ENCODE measurements at places on chromosomes 1 and 21.

DNA sequence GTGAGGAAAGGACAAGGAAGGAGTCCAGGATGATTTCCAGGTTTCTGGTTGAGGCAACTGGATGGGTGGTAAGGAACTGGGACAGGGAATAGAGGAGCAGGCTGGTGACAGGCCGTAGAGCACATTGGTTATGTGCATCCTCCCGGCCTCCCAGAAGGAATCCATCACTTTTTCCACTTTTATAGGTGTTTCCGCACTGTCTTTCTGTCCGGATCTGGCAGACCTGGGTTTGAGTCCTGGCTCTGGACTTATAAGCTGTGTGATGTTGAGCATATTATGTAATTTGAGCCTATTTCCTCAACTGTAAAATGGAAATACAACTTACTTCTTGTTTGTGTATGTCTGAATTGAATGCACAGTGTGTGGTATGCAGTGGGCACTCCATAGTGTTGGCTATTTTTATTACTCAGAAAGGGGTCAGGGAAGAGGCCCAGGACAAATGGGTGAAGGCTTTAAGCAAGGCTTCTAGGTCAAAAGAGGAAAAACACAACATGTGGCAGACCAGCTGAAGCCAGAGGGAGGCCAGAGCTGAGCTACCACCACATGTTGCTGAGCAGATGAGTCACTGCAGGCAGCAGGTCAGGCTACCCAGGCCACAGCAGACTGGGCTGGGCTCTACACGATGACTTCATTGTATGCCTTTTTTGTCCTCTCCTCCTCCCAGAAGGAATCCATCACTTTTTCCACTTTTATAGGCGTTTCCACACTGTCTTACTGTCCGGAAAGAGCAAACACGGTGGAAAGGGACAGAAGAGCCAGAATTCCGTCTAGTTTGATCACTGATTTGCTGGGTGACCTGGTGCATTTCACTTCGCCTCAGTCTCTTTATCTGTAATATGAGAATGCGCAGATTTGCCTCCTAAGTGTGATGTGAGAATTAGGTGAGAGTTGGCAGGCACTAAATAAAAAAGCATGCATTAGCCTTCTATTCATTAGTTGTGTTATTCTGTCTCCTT is 791 bp upstream of the MAST2 start:
- peak overlapping the region; percentile 82 for H3K4me3 ChIP-seq
- peaks cover 3% of the 10 kb centered on the region for H3K36me3 ChIP-seq
- H3K4me1 ChIP-seq, result peaks cover 27% of the 10 kb centered on the region
- DNase-seq, result peak; percentile 39

DNA sequence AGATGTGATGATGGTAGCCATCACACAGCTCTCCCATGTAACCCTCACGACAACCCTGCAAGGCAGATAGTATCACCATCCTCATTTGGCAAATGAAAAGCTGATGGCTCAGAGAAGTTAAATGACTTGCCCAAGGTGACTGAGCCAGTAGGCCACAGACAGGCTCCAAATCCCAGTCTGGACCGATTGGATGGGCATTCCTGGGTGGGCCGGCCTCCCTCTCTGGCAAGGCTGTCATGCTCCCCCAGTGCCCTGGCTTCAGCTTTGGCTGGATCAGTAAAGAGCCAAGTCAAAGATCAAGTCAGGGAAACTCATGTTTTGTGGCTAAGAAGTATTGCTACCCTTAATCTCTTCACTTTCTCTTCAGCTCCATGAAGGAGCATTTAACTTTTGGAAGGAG is 41.2 kb downstream of the CDCP2 start:
- H3K36me3 ChIP-seq, result no peaks in the 10 kb centered on the region
- no peaks in the 10 kb centered on the region for H3K27me3 ChIP-seq
- no peak for DNase-seq
- no peak overlapping the region for H3K27ac ChIP-seq

DNA sequence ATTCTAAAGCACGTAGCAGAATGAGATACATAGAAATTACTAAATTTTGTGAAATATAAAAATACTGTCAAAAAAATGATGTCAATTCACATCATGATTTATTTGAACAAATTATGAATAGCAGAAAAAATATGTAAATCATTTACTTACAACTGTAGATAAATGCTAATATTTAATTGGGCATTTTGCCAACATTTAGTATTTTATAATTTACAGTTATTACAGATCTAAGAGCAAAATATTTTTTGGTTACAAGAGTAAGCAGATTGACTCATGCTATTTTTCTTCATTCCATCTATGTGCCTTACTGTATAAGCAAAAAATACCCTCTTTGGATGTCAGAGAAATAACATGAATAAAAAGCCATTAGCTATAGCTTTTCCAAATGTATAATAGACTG is 282.3 kb upstream of the RGS18 start:
- no peaks in the 10 kb centered on the region for H3K27me3 ChIP-seq
- no peak overlapping the region for H3K27ac ChIP-seq
- DNase-seq, result no peak

GRCh38 chr1:152580433-152580832 is at the start of gene LCE3D:
TSS of gene LCE3D (minus strand) at chr1:152580516. CDS start at chr1:152579936, 580 bp downstream.
- H3K36me3 ChIP-seq, result no peaks in the 10 kb centered on the region
- no peak for DNase-seq
- H3K27ac ChIP-seq, result no peak within 1 kb of the TSS

- no peak overlapping the region for H3K27ac ChIP-seq
- H3K4me1 ChIP-seq, result no peaks in the 10 kb centered on the region
- H3K4me3 ChIP-seq, result no peak overlapping the region
- DNase-seq, result no peak
Measured at GRCh38 chr1:23682946-23683345, 8.7 kb upstream of the RPL11 start.

DNA sequence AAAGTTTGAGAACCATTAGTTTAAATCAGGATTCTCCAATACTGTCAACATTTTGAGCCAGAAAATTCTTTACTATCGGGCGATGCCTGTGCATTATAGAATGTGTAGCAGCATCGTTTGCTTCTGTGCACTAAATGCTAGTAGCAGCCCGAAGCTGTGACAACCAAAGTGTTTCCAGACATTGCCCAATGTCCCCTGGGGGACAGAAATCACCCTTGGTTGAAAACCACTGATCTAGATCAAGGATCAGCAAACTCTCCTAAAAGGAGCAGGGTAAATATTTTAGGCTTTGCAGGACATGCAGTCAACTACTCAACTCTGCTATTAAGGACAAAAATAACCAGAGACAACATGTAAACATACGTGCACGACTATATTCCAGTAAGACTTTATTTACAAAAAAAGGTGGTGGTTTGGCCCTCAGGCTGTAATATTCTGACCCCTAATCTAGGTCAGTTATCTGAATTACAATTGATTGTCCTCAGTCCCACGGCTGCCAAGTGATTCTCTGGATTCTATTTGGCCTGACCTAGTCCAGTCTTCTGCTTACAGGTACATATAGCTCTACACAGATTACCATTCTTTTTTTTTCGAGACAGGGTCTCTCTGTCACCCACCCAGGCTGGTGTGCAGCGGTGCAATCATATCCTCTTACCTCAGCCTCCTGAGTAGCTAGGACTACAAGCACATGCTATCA is 10.6 kb downstream of the FAF1 start:
- H3K4me3 ChIP-seq, result no peak overlapping the region
- DNase-seq, result no peak
- H3K27me3 ChIP-seq, result no peaks in the 10 kb centered on the region
- no peak overlapping the region for H3K27ac ChIP-seq
- H3K4me1 ChIP-seq, result no peaks in the 10 kb centered on the region

Measured in mesothelial cell of epicardium (in vitro differentiated cells).